Mucosa of gallbladder (tissue), 1 donor: ENCODE measurements at places on chromosomes 4 and X.

DNA sequence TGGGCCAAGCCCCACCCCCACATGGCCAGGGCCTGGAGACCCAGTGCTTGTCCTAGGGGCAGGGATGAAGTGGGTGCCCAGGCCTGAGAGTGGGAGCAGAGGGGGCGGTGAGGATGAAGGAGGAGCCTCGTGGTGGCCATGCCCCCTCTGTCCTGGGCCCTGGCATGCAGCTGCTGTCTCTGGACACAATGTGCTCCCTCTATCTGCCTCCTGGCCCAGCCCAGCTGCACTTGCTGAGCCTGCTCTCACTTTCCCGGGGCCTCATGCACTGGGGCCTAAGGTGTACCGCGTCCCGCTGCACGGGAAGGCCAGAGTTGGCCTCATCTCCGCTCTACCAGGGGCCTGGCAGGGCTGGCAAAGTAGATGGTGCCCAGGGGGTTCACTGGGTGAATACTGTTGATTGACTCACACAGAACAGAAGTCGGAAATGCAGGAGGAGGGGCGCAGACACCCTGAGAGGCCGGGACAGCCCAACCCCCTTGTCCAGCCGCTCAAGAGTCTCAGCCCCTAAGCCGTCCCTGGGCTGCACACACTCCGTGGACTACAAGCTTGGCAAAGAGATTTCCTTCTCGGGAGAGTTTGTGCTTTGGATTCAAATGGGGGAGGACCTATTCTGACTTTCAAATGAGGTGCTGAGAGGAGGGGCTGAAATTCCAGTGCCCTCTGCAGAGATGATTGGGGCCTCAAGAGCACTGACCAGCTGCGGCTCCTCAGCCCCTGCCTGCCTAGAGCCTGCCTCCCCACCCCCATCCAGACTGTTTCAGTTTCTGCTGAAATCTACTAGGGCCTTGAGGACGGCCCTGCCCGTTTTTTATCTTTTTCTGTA, 112.4 kb downstream of the PSAPL1 start:
- no peak for DNase-seq

DNA sequence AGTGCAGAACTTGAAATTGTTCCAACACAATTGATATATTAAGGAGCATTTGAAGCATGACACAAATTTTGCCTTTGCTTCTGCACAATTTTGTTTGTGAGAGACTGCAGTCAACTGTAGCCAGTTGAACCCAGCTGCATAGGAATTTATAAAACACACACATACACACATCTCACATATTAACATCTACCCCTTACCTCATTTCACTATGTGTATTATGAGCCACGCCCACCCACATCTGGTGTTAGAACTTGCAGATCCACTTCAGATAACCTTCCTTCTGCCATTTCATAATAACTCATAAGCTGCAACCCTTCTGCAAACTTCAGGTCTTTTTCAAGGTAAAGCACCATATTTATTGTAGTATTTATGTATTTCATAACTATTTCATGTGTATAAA, 188.1 kb upstream of the WDFY3 start:
- DNase-seq: no peak

GRCh38 chr4:25131926-25132325, 28.3 kb downstream of the SEPSECS start:
- no peak for DNase-seq

GRCh38 chr4:80576796-80577195, 241.3 kb downstream of the CFAP299 start:
- DNase-seq: no peak

DNA sequence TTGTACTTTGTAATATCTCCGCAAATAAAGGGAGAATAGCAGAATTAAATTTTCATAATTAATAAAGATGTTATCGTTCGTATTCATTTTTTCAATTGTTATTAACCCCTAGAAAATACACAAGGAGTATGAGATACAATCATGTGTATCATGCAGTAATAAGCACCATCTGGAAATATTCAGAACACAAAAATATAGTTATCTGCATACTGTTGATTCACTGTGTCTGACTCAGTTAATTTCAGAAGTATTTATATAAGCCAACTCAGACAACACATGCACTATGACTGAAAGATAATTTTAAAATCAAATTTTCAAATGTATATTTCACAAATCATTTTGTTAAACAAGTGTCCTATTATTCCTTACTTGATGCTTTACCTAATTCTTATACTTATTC, 1954.8 kb downstream of the ARAP2 start:
- no peak for DNase-seq

GRCh38 chr4:79759793-79760192, 313.2 kb downstream of the ANTXR2 start:
- no peak for DNase-seq

DNA sequence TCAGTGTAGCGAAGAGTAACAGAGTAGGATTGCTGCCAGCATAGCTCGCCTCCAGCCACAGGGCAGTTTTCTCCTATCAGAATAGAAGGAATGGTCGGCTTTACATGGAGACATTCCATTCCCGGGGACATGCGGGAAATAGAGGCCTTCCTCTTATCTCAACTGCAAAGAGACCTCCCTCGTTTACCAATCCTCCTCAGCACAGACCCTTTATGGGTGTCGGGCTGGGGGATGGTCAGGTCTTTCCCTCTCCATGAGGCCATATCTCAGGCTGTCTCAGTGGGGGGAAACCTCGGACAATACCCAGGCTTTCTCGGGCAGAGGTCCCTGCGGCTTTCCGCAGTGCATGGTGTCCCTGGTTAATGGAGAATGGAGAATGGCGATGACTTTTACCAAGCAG, 285.0 kb downstream of the ASMT start:
- DNase-seq: no peak

GRCh38 chr4:40300371-40301162, 34.6 kb upstream of the CHRNA9 start:
- DNase-seq: no peak

DNA sequence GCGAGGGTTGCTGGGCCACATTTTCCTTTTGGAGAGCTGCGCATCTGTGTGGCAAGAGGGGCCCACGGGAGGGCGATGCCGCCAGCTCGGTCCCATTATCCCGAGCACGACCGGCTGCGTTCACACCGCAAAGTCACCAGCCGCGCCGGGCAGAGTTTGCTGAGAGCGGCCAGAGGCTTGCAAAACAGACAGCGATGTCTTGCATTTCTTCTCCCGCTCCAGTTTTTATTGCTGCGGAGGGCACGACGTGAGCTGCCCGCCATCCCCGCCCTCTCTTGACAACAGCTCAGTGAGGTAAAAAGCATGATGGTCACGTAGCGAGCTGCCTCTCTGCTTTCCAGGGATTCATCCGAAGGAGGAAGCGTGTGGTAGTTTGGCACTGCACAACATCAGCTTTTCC, 102.1 kb upstream of the TENM3 start:
- no peak for DNase-seq

DNA sequence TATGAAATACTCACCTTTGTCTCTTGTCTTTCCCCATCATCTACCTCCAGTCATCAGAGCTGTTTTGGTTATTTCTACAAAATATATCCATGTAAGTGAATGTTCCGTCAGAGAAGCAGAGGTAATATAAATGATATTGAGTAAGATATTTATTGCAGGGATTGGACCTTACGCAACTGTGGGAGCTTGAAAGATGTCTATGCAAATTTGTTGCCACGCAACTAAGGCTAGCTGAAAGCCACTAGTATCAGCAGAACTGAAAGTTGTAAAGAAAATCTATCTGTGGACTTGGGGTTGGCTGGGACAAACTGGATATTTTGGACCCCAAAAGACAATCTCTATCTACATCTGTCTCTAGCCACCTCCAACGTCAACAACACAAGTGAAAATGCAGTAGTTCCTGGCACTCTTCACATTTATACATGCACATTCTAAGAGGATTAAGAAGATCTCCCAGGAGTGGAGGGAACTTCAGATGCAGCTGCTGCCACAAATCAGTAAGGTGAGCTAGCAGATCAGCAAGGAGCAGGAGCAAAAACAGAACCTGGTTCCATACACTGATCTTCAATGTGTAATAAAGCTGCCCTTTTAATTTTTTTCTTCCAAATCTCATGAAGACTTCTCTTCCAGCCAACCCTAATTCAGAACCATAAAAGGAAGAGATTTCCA, 8.5 kb upstream of the CCSER1 start:
- DNase-seq: no peak
